ENCODE measurements at places on chromosomes 6 and 20.

DNA sequence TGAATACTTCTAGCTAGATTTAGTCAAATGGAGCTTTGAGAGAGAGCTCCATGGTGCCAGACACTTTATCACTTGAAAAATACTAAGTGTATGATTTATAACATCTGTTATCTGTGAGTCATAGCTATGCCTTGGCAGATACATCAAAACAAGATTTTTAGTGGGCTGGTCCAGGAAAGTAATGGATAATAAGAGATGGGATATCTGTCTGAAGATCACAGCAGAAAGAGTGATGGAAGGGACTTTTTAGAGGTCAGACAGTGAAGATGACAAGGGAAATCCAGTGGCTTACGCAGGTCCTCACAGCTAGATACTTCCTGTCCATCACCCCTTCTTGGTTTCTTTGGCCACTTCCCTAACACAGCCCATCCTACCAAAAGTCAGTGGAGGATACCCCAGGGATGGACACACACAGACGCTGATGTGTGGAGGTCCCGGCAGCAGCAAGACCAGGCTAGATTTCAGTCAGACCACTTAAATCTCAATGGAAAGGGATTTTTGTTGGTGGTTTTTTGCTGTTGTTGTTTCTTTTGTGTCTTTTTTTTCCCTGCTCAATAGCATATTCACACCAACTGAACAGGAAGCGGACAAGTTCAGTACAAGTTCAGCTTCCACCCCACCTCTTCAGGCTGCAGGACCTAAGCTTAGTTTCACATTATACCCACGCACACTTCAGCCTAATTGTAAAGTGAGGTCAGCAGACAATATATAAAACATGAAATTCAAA is 209.3 kb downstream of the ALDH8A1 start:
- no peak for DNase-seq

GRCh38 chr6:168101590-168102314 is 22.7 kb upstream of the FRMD1 start:
- DNase-seq, result no peak

DNA sequence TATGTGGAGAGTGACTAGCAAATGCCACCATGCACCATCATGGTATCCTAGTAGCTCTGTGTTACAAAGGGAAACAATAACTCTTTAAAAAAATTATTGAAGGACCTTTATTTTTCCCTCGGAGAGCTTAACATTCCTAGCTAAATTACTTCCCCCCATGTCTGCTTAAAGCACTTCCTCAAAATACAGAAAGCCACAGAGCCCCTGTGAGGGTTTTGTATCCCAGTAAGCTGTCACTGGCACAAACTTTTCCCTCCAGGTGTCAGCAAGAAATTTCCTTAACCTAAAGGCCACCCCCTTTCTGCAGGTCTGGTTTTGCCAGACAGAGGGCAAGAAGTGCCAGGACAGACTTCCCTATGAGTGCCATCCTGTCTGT is 340.0 kb upstream of the PRDM1 start:
- no peak for DNase-seq

DNA sequence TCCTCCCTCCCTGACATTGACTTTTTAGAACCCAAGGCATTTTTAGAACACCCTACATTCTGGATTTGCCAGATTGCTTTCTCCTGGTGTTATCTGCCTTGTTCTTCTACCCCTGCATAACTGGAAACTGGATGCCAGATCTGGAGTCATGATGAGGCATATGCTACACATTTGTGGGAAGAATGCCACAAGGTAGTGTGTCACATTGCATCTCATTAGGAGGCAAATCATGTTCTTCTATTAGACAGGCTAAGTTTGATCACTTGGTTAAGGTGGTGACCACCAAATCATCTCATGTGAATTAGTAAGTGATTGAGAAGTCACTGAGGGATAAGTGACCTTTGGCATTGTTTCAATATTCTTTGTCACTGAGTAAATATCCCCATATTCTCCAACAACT is 12.9 kb upstream of the NKX2-2 start:
- DNase-seq, result no peak

GRCh38 chr20:35638751-35639150 is 23.1 kb downstream of the SPAG4 start:
- no peak for DNase-seq

- no peak for DNase-seq
Measured at GRCh38 chr20:35768731-35769664, 2.8 kb upstream of the PHF20 start.
